ENCODE measurements at places on chromosomes 5 and 9.
A peak's percentile ranks its signal among the peaks of the same experiment; 100 is the strongest.

DNA sequence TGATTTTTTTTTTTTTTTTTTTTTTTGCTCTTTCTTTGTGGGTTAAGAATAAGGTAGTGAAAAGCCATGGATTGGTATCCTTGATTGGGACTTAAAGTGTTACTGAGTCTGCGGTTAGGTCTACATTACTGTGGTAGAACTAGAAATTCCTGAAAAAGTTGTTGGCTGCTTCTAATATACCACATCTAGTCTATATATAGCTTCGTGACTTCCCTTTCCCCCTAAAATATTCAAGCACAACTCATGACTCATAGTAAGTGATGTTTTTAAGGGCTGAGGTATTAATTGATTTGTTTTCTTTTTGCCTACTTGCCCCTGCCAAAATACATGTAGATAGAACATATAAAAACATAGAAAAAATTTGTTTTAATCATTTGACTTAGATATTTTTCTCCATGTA lies 247.6 kb downstream of the TMEM232 start:
- no peak for DNase-seq

DNA sequence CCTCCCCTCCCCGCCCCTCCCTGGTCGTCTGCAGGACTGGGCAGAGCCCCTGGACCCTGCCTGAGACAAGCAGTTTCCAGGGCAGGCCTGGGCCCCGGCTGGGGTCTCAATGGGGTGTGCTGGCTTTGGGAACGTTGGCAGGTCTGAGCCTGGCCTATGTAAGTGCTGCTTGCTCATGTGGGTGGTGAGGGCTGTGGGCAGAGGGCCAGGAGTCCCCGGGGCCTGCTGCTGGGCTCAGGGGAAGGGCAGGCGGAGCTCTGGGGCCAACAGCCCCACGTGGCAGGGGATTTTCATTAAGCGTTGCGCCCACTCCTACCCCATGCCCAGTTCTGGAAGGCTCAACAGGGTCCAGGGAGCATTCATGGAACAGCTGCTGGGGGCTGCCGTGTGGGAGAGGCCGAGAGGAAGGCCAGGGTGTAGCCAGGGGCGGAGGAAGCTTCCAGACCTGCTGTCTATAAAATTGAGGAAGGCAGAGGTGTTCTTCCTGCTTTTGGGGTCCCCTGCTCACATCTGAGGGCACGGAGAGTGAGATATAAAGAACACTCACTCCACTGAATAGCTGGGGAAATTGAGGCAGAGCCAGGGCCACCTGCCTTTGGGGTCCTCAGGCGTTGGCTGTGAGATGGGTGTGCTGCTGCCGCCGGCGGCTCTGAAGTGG lies 32.5 kb downstream of the RXRA start:
- DNase-seq: no peak

- DNase-seq: no peak
Measured at GRCh38 chr5:143933451-143933850, 121.5 kb downstream of the HMHB1 start.

DNA sequence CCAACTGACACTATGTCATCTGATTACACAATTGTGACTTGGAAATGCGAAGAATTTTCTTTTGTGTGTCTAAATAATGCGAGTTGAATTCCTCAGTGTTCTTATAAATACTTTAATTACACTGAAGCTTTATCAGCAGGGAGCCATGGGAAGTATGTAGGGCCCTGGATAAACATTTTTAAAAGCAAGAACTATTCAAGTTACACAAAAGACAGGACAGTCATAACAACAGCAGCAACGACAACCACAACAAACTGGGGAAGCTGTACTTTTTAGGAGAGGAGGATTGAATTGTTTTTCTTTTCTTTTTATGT lies 250.3 kb upstream of the ZNF608 start:
- DNase-seq: no peak

DNA sequence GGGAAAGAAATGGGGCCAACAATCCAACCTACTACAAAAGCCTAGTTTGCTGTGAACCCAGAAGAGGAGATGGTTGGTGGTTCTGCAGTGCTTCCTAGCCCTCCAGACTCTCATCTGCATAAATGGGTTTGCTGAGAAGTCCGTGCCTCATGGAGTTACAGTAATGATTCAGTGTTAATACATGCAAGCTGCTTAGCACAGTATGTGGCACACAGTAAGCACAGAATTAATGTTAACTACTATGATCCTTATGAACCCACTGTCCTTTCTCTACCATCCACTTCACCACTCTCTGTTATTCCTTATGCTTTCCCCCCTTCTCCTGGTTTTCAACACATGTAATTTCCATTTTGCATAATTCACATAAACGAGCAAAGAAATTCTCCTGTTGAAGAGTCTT lies 100.0 kb downstream of the ACTBL2 start:
- DNase-seq: no peak

DNA sequence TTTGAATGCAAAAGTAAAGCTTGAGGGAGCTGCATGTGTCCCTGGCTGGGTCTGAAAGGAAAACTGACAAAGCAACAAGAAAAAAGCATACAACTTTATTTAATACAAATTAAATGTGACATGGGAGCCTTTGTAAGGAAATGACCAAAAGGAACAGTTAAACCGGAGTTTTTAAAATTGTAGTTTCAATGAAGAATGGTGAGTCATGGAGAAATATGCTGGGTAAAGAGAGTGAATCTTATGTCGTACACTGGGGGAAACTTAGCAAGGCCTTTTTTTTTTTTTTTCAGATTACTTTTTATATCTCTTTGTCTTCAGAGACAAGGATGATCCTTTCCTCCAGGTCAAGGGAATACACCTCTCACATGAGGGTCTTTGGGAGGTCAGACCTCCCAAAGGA lies 50.1 kb upstream of the FBXL17 start:
- DNase-seq: no peak

GRCh38 chr5:113451797-113452196 lies 17.0 kb upstream of the TSSK1B start:
- no peak for DNase-seq

DNA sequence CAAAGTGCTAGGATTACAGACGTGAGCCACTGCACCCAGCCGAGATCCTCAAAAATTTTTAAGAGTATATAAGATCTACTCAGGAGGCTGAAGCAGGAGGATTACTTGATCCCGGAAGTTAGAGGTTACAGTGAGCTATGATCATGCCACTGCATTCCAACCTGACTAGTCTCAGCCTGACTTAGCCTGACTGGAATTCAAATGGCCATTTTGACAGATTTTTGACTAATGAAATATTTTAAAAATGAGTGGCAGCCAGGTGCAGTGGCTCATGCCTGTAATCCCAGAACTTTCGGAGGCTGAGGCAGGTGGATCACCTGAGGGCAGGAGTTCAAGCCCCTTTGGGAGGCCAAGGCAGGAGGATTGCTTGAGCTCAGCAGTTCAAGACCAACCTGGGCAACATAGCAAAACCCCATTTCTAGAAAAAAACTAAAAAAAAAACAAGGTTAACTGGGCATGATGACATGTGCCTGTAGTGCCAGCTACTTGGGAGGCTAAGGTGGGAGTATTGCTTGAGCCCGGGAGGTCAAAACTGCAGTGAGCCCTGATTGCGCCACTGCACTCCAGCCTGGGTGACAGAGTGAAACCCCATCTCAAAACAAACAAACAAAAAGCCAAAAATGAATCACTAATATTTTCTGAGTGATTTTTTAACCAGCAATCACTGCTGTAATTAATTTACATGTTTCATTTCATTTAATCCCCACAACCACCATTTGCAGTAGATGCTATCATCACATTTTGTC lies 16.6 kb downstream of the ATOX1 start:
- no peak for DNase-seq

- peak; percentile 45 for DNase-seq
Measured at GRCh38 chr5:160213537-160213936, 15.8 kb upstream of the FABP6 start.

GRCh38 chr9:137488906-137489305 lies 29.8 kb upstream of the NSMF start:
- DNase-seq: no peak

DNA sequence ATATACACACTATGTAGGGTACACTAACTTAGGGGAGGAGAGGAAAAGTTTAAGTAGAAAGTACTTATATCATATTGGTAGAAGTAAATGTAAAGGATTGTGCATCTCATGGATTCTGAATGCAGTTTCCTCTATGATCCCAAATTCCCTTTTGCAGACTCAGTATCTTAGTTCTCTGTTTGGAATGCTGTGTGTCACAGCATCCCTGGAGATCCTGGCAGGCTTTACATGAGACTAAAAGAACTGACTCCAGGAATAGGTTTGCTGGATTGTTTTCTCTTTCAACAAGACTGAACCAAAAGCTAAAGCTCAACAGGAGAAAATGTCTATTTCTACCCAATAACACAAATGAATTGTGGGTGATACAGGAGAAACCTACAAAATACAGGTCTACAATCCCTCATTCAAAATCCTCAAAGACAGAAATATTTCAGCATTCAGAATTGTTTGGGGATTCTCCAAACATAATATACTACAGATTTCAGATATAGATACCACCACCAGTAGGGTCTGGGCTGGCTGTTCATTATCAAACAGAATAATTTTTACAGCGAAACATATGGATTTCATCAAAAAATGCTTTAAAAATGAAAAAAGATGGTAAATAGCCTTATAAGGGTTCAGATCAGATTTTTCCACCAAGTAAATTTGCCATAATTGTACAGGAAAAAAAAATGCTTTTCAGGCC lies 324.7 kb upstream of the GRAMD2B start:
- no peak for DNase-seq

GRCh38 chr5:158502686-158503085 lies 597.0 kb downstream of the EBF1 start:
- DNase-seq: no peak

- peak; percentile 42 for DNase-seq
Measured at GRCh38 chr9:133103183-133103986, 17.7 kb downstream of the RALGDS start.

DNA sequence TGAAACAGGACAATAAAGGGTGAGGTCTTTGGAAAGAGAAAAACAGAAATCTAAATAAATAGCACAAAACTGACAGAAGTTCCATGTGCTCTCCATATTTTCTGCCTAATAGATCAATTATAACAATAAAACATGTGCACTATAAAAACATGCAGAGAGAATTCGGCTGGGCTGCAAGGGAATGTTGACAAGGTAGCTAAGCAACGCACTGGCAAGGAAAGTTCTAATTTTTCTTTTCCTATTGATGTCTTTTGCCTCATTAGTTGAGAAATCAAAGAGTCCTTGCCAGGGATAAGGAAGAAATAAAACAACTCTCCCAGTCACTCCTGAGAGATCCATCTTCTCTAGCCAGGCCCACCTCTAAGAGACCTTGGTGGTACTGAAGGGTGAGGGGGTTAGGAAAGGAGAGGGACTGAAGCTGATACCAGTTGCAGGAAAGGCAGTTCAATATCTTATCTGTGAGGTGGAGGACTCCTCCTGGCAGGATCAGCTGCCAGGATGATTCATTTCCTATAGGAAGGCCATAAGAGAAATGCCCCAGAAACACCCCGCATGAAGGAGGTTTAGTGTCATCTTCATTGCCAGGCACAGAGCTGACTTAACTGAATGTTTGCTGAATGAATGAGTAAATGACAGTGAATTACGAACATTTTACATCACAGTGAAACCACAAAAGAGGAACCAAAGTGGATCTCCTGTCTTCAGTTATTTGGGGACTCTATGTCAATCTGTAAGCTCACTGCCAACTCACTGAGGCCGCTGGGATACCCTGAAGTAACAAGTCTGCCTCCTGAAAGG lies 63.7 kb upstream of the IFNK start:
- no peak for DNase-seq

- DNase-seq: no peak
Measured at GRCh38 chr9:18722882-18723281, 248.9 kb downstream of the ADAMTSL1 start.

GRCh38 chr9:99035313-99035712 lies 69.6 kb upstream of the TGFBR1 start:
- DNase-seq: no peak

DNA sequence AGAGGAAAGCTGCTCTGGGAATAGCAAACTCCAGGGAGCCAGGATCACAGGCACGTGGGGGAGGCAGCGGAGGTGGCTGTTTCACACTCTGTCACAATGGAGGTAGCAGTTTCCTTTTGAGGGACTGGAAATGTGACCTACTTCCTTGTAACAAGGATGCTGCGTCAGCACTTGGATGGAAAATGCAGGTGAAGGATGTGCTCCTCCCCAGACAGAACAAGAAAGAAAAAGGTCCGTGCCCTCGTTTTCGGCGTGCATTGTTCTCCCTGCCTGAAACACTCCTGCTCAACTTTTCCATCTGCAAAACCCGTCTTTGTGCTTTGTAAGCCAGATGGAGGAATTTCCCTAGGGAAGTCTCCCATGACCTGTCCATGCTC lies 55.1 kb upstream of the SH3PXD2B start:
- DNase-seq: no peak

GRCh38 chr5:101932599-101932998 lies 363.5 kb downstream of the SLCO4C1 start:
- DNase-seq: peak; percentile 8

GRCh38 chr9:88933607-88934379 lies 57.5 kb upstream of the S1PR3 start:
- DNase-seq: no peak

GRCh38 chr5:142819292-142819691 lies 49.1 kb downstream of the ARHGAP26 start:
- DNase-seq: no peak

- peak; percentile 76 for DNase-seq
Measured at GRCh38 chr5:160312134-160312959, at the start of gene CCNJL. CCNJL (minus strand) TSS chr5:160312564; CDS start chr5:160311923, 641 bp downstream.

DNA sequence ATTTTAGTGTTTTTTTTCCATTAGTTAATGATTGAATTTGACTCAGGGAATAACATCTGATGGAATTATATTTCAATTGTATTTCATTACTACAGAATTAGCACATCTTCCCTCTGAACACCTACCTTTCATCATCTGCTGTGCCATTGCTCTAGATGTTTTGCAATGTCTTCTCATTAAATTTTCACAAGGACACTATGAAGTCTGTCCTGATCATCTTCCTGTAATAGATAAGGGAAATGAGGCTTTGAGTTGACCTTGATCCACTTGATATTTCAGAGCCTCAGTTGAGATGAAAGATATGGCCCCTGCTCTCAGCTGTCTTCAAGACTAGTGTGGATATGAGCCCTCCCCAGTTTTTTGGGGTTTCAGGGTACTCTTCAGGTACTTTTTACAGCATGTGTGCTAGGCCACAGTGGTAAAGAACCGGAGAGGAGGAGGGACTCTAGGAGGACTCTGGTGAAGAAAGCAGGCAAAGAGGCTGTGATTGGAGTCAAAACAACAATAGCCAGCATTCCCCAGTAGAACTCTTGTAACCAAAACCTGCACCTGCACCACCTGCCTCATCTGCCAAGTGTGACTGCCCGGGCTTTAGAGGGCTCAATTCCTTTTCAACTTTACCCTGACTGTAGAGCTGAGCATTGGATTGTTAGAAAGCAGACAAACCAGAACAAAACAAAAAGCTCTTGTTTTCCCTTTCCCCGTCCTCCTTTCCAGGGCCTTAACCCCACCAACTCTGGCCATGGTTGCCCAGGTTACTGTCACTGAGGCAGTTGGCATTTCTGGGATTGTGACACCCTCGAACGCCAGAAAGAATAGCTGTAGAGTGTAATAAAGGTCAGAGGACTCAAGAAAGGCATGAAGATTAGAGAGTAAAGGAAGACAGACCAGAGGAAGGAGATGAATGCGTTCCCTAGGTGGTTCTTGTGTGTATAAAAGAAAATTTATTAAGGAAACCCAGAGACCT lies 56.3 kb downstream of the ERAP1 start:
- no peak for DNase-seq
